ENCODE measurements at places on chromosomes 6 and 20. TPM values are rescaled to one million over a fixed set of nuclear protein-coding genes. Genes with fewer than 3 reads are reported as not detected.

Gene SPATA25
- 0.68 TPM for total RNA-seq

Gene SLC17A3
- total RNA-seq: 0.58 TPM

Gene CD109
- total RNA-seq: 0.93 TPM

Gene ZNF165
- 4.4 TPM for total RNA-seq

DNA sequence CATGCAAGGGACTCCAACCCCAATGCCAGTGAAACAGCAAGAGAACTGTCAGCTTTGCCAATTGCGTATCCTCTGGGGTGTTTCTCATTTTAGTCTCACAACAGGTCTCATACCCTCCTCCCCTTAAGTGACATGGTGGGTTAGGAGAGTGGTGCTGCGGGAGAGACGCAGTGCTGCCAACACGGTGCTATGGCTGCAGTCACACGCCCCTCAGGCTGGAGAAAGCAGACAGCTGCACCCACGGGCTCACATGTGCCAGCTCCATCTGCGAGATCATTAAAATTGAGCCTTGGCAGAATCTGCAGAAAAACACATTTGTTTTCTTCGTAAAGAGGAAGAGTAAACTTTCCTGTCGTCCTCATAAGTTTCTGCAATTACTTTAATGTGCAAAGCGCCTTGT, 114.7 kb downstream of the ANKRD60 start:
- H3K27me3 ChIP-seq: peaks cover 3% of the 10 kb centered on the region
- H3K36me3 ChIP-seq: no peaks in the 10 kb centered on the region
- no peak for DNase-seq
- H3K27ac ChIP-seq: no peak overlapping the region
- H3K4me3 ChIP-seq: no peak overlapping the region

- peak; percentile 77 for DNase-seq
- peaks cover 35% of the 10 kb centered on the region for H3K4me1 ChIP-seq
- no peaks in the 10 kb centered on the region for H3K36me3 ChIP-seq
- peak overlapping the region; percentile 81 for H3K27ac ChIP-seq
Measured at GRCh38 chr6:151390851-151391470, 398 bp downstream of the ZBTB2 start.

DNA sequence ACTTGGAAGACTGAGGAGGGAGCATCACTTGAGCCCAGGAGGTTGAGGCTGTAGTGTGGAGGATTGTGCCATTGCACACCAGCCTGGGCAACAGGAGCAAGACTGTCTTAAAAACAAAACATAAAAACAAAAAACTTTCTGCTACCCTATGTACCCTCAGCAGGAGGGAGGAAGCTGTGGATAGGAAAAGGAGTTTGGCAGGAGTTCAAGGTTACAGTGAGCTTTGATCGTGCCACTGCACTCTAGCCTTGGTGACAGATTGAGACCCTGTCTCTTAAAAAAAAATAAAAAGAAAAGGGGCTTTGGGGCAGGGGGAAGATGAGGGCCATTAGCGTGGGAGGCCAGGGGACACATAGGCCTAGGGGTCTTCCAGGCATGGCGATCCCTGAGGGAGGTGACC, 135.7 kb downstream of the DHX35 start:
- H3K36me3 ChIP-seq: no peaks in the 10 kb centered on the region
- H3K27me3 ChIP-seq: peaks cover 30% of the 10 kb centered on the region
- no peak overlapping the region for H3K27ac ChIP-seq
- DNase-seq: no peak
- no peak overlapping the region for H3K4me3 ChIP-seq

- no peak overlapping the region for H3K4me3 ChIP-seq
- H3K27ac ChIP-seq: no peak overlapping the region
- no peaks in the 10 kb centered on the region for H3K27me3 ChIP-seq
- DNase-seq: no peak
- no peaks in the 10 kb centered on the region for H3K4me1 ChIP-seq
Measured at GRCh38 chr6:97049253-97050011, 124.9 kb downstream of the KLHL32 start.

DNA sequence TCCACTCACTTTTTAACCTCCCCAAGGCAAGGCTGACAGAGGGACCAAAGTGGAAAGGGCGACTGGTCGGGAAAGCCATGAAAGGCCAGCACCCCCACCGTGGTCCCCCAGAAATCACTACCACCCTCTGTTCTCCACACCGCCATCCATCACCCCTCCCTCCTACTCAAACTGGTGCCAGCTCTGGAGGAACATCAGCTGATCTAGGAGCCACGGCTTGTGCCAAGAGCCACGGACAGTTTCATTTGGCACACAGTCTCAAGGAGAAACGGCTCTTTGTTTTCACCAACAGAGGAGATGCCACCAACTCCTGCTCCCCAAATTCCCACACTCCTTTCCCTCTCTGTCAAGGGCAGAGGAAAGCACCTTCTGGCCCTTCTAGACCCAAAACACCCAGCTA, 26.0 kb downstream of the TBC1D7 start:
- H3K27ac ChIP-seq: peak overlapping the region; percentile 1
- H3K27me3 ChIP-seq: no peaks in the 10 kb centered on the region
- peaks cover 31% of the 10 kb centered on the region for H3K36me3 ChIP-seq
- H3K4me1 ChIP-seq: no peaks in the 10 kb centered on the region
- DNase-seq: no peak

GRCh38 chr6:116925088-116925794, 48.2 kb downstream of the RFX6 start:
- no peaks in the 10 kb centered on the region for H3K4me1 ChIP-seq
- no peak overlapping the region for H3K4me3 ChIP-seq
- DNase-seq: no peak
- H3K27me3 ChIP-seq: no peaks in the 10 kb centered on the region

DNA sequence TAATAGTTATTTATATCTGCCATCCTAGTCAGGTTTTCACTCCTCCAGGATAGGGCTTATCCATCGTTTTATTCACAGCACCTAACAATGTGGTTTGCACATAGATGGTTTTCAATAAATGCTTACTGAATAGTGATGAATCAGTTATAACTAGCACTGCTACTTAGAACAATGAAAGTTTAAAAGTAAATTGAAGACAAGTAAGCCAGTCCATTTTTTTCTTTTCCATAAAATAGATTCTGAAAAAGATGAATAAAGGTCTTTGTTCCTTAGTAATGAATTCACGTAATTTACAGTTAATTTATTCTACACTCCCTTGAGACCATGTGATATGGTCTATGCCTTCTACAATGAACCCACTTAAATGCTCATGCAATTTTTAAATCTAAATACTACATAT, 212.5 kb downstream of the RNGTT start:
- H3K27me3 ChIP-seq: no peaks in the 10 kb centered on the region
- H3K4me1 ChIP-seq: no peaks in the 10 kb centered on the region
- H3K4me3 ChIP-seq: no peak overlapping the region
- H3K36me3 ChIP-seq: no peaks in the 10 kb centered on the region
- DNase-seq: no peak
- H3K27ac ChIP-seq: no peak overlapping the region

DNA sequence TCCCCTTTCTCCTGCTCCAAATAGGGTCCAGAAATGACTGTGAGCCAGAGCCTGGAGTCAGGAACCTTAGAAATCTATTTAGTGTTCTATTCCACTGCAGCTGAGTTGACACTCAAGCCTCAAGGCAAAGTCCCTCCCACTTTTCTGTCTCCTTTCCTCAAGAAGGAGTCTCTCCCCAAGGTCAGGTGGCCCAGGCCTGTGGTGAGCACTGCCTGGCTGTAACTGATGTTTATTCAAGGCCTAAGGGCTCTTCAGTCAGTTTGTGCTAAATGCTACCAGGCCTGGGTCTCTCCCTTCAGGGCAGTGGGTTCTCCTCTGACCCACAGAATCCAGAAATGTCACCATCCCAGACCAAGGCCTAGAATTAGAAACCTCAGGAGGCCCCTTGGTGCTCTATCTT, 1042.9 kb upstream of the EPHA7 start:
- DNase-seq: no peak
- no peaks in the 10 kb centered on the region for H3K4me1 ChIP-seq

DNA sequence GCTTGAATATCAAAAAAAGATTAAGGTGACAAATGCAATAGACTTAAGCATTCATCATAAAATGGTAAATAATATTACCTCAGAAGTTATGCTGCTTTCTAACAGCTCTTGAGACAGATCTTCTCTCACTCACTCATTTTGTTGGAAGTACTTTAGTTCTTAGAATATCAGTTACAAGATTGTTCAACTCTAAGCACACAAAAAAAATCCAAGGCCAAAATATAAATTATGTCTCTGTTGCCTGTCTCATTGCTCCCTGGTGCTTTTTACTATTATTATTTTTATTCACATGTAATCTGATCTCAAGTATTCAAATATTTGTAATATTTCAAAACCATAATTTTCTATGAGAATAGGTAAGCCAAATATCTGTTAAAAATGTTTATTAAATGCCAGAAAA, 259.4 kb upstream of the HSF2 start:
- H3K4me3 ChIP-seq: no peak overlapping the region
- H3K27me3 ChIP-seq: no peaks in the 10 kb centered on the region
- no peaks in the 10 kb centered on the region for H3K36me3 ChIP-seq
- DNase-seq: no peak
- no peaks in the 10 kb centered on the region for H3K4me1 ChIP-seq
- H3K27ac ChIP-seq: no peak overlapping the region

DNA sequence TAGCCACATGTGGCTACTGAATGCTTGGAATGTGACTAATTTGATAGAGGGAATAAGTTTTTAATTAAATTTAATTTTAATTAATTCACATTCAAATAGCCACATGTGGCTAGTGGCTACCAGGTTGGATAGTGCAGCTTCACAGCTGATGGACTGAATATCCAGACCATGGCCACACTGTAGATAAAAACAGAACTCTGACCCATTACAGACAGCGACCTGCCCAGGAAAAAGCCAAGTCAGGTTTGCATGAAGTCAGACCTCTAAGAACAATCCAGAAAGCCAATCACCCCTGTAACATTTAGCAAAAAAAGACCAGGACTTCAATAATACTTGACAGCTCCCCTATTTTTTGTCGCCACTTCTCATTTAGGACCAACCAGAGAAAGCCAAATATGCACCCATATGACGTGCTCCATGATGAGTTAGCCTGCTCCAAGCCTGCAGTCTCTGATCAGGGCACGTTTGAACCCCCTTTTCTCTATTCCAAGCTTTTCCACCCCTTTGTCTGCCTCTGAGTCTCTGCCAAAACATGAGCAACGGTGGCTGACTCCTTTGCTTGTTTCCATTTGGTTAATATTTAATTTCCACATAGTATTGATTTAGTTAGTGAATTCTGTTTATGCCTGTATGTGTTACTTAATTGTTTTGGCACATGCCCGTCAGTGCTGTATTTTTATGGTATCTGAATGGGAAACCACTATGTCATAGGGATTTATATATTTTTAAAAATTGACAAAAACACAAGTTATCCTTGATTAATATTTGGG, 636.3 kb downstream of the UTRN start:
- H3K4me1 ChIP-seq: no peaks in the 10 kb centered on the region
- no peak for DNase-seq
- no peak overlapping the region for H3K27ac ChIP-seq
- H3K4me3 ChIP-seq: no peak overlapping the region

- no peak overlapping the region for H3K4me3 ChIP-seq
- H3K27ac ChIP-seq: no peak overlapping the region
- no peaks in the 10 kb centered on the region for H3K27me3 ChIP-seq
- H3K4me1 ChIP-seq: no peaks in the 10 kb centered on the region
- no peak for DNase-seq
Measured at GRCh38 chr6:112946051-112946450, 598.9 kb downstream of the RFPL4B start.

DNA sequence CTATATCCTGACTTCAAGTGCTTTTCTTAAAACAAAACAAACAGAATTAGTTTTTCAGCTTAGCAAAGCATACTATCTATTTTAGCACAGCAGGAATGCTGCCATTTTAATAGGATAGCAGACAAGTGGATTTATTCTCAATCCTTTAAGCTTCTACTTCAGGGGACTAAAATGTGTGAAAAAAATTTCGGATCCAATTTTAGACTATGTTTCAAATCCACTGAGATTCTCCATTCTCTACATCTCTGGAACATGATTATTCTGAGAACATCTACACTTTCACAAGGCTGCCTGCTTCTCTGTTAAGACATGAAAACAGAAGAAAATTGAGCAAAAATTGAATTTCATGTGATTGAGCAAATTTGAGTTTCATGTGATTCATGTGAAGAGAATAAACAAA, 1321.3 kb downstream of the HACE1 start:
- H3K4me1 ChIP-seq: no peaks in the 10 kb centered on the region
- no peak overlapping the region for H3K27ac ChIP-seq
- no peak for DNase-seq
- no peak overlapping the region for H3K4me3 ChIP-seq
- H3K36me3 ChIP-seq: no peaks in the 10 kb centered on the region

GRCh38 chr20:39954621-39955020, 734.4 kb downstream of the MAFB start:
- no peak overlapping the region for H3K27ac ChIP-seq
- H3K4me3 ChIP-seq: no peak overlapping the region
- no peaks in the 10 kb centered on the region for H3K27me3 ChIP-seq

GRCh38 chr6:46080111-46080510, 49.7 kb upstream of the ENPP4 start:
- H3K4me1 ChIP-seq: no peaks in the 10 kb centered on the region
- H3K36me3 ChIP-seq: no peaks in the 10 kb centered on the region
- DNase-seq: no peak
- no peak overlapping the region for H3K4me3 ChIP-seq
- H3K27ac ChIP-seq: no peak overlapping the region
- no peaks in the 10 kb centered on the region for H3K27me3 ChIP-seq

DNA sequence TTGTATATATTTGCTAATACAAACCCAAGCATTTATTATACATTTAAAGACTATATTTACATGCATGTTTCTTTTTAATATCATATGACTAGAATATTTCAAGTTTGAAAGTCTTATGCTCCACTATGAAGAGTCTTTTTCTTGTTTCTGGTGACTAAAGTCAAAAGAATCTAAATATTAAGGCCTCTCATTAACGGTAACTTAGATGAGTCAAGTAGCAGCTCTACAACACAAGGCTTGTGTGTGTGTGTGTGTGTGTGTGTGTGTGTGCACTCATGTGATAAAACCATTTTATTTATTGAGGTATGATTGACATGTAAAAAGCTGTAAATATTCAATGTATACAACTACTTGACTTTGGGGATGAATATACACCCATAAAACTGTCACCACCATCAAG, 275.6 kb downstream of the TFAP2B start:
- H3K27ac ChIP-seq: no peak overlapping the region
- no peaks in the 10 kb centered on the region for H3K4me1 ChIP-seq
- no peak overlapping the region for H3K4me3 ChIP-seq
- H3K27me3 ChIP-seq: no peaks in the 10 kb centered on the region

GRCh38 chr6:37820718-37821079, 1.2 kb downstream of the ZFAND3 start:
- peak overlapping the region; percentile 40 for H3K27ac ChIP-seq
- H3K4me3 ChIP-seq: peak overlapping the region; percentile 62
- no peaks in the 10 kb centered on the region for H3K27me3 ChIP-seq
